ENCODE measurements at places on chromosomes 3 and 15. TPM values are rescaled to one million over a fixed set of nuclear protein-coding genes. Genes with fewer than 3 reads are reported as not detected.

GRAMD2A gene
- 0.28 TPM for total RNA-seq

P2RY14 gene
- total RNA-seq = under 0.01 TPM

C2CD4B gene
- 0.28 TPM for total RNA-seq

FAM81A gene
- total RNA-seq = 0.28 TPM

PRRT3 gene
- 1.2 TPM for total RNA-seq

SAMD7 gene
- total RNA-seq = not detected

OXTR gene
- total RNA-seq = 29.9 TPM

TMCO5A gene
- not detected for total RNA-seq

SEMA3F gene
- 1.7 TPM for total RNA-seq
